Glomerular endothelial cell (primary cell): ENCODE measurements at places on chromosomes 5 and 9. TPM values are rescaled to one million over a fixed set of nuclear protein-coding genes. Genes with fewer than 3 reads are reported as not detected.

SELENOP gene
- 36.2 and 37.3 TPM in 2 replicates for total RNA-seq

CORO2A gene
- total RNA-seq, result 0.29 and 0.64 TPM in 2 replicates

C1QTNF2 gene
- total RNA-seq, result 0.06 and 0.29 TPM in 2 replicates

TMC1 gene
- 0.23 and 0.82 TPM in 2 replicates for total RNA-seq

CREB3 gene
- total RNA-seq, result 77.0 and 78.6 TPM in 2 replicates

GRCh38 chr9:113319054-113319453 is 15.9 kb upstream of the RNF183 start:
- DNase-seq, result no peak

- no peak for DNase-seq
Measured at GRCh38 chr9:109417054-109417453, 81.1 kb downstream of the PTPN3 start.

CDKN2B-AS1 gene
- 2.9 and 7.1 TPM in 2 replicates for total RNA-seq

- no peak for DNase-seq
Measured at GRCh38 chr5:148923023-148923422, 96.6 kb downstream of the ADRB2 start.

DNA sequence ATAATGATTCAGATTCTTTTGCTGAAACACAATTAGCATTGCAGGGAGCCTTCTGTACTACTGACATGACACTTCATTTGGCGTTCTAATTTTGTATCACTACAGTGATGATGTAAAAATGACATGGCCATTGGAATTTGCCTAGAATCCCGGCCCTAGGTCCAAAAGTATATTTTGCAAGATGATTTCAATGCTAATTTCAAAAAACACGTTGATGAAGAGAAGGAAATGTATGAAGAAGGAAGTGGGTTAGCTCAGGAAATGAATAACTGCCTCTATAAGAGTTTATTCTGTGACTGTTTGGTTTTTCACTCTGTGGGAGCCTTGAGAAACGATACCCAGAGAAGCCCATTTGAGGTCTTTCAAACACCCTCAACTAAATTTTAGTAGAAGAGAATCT is 59.3 kb downstream of the OSTF1 start:
- DNase-seq, result no peak

DNA sequence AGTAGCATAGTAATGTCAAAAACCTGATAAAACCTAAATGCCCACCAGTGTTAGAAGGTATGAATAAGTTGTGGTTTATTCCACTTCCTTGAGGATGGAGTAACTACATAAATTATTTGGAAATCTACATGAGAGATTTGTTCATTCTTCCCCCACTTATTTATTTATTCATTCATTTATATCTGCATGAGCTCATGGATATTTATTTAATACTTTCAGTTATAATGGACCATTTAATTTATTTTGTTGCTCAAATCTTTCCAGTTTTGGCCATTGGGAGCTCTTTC is 223.8 kb upstream of the S1PR3 start:
- no peak for DNase-seq

NFIL3 gene
- 8.6 and 10.8 TPM in 2 replicates for total RNA-seq

EPB41L4B gene
- total RNA-seq, result 0.88 and 1.8 TPM in 2 replicates

CA9 gene
- total RNA-seq, result 0.15 TPM in 1 of 2 replicates, not detected in the other

GRCh38 chr9:117752894-117753293 is 48.7 kb downstream of the TLR4 start:
- no peak for DNase-seq

FCN2 gene
- not detected in 2 replicates for total RNA-seq

DNA sequence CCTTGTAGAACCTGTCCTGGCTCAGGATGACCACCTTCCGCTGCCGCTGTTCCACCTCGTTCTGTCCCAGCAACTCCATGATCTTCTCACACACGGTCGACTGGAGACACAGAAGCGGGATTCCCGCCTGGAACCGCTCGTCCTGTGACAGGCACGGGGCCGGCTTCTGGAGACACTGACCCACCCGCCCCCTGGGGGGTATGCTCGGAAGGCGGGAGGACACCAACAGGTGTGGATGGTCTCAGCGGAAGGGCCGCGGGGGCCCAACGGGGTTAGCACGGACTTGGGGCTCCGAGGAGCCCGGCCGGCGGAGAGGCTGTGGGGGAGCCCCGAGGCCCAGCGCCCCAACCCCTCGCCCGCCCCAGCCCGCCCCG is 530 bp downstream of the UCK1 start:
- DNase-seq, result no peak

CERCAM gene
- total RNA-seq, result 56.8 and 81.3 TPM in 2 replicates

DNM1 gene
- 2.7 and 7.9 TPM in 2 replicates for total RNA-seq

- no peak for DNase-seq
Measured at GRCh38 chr5:68002836-68003235, 212.7 kb upstream of the PIK3R1 start.

PAX5 gene
- total RNA-seq, result not detected in 2 replicates

DNA sequence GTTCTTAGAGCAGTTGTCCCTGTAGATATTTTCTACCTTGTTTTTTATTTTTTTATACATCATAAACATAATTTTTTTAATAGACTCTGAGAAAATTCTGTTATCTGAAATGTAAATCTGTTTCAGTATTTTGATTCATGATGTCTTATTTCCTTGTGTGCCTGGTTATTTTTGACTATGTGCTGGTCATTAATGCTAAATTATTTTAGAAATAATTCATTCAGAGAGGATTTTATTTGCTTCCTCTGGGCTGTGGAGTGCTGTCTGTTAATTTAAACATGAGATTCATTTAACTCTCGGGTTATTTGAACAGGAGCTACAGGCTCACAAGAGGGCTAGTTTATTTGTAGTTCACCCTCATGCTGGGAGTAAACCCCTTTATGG is 124.3 kb upstream of the PITX1 start:
- DNase-seq, result no peak

- DNase-seq, result peak; percentile 23
Measured at GRCh38 chr5:128491291-128491690, 46.8 kb downstream of the FBN2 start.

GRCh38 chr9:1053986-1054425 is 3.8 kb downstream of the DMRT2 start:
- no peak for DNase-seq

- no peak for DNase-seq
Measured at GRCh38 chr5:2295476-2295875, 412.8 kb upstream of the IRX4 start.

MARVELD2 gene
- 1.9 and 3.6 TPM in 2 replicates for total RNA-seq

DNA sequence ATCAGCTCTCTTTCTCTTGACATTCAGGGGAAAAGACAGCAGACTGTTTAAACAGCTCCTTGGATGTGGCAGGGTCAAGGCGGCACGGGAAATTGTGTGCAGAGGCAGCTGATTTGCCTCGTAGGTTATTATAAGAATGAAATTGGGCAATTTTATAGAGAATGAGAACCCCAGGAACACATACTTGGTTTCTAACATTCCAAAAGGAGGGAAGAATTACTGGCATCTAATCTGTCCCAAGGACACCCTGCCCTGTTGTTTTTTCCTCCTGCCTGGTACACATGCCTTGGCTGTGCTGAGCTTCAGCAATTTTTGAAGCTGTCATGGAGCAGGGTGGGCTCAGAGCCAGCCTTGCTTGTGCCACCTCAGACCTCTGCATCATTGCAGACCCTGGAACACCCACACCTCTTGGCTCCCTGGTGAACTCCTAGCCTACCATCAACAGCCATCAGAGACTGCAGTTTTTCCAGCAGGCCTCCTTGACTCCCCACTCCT is 143.6 kb downstream of the BOD1 start:
- no peak for DNase-seq

ZNF366 gene
- total RNA-seq, result 33.7 and 45.4 TPM in 2 replicates

- DNase-seq, result no peak
Measured at GRCh38 chr5:100799166-100799565, 103.9 kb downstream of the ST8SIA4 start.

EPB41L4A gene
- total RNA-seq, result 26.5 and 33.8 TPM in 2 replicates

GRCh38 chr9:98415782-98416181 is 160.3 kb upstream of the TBC1D2 start:
- no peak for DNase-seq

DNA sequence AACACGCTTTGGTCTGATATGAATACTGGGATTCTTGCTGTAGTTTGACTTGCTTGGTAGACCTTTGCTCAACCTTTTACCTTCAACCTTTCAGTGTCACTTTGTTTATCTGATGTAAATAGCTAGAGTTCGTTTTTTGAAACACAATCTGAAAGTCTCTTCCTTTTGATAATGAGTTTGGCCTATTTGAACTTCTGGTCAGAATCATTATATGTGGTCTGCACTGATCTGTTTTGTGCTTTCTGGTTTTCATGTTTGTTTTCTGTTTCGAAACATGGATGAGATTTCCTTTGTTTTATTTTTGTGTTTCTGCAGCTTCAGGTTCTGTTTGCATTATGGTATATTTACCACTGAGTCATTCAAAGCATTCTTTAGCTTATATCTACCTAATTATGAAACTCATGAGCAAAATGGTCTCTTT is 217.5 kb downstream of the GABBR2 start:
- no peak for DNase-seq

DNA sequence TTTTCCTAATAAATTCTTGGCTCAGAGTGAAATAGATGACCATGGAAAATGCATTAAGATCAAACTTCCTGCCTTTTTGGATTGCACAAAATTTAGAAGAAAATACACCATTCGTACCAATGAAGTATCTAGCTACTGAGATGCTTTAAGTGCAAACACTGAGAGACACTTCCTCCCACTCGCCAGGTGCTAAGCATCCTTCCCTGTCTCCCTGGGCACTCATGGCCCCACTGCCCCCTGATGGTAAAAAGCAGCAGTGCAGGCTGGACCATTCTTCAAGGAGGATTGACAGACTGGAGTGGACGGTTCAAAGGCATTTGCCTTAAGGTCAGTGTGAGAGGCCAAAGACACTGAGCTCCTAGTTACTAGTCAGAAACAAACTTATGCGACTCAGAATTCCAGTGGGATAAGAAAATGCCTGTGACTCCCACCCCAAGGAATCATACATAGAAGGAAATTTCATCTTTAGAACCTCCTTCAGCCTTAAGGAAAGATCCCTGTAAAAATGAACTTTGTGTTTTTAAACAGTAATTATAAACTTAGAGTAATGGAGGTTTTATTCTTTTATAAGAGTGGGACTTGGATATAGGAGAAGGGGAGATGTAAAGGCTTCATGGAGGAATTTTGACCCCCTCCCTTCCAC is 86.0 kb upstream of the SLC30A5 start:
- no peak for DNase-seq

SUSD3 gene
- not detected in 2 replicates for total RNA-seq
